ENCODE measurements at places on chromosomes 7 and 10.

- DNase-seq = no peak
Observed at GRCh38 chr10:103775776-103776175, 79.6 kb downstream of the SH3PXD2A start.

- DNase-seq = no peak
Observed at GRCh38 chr10:46310851-46311250, 24.1 kb downstream of the ANTXRL start.

DNA sequence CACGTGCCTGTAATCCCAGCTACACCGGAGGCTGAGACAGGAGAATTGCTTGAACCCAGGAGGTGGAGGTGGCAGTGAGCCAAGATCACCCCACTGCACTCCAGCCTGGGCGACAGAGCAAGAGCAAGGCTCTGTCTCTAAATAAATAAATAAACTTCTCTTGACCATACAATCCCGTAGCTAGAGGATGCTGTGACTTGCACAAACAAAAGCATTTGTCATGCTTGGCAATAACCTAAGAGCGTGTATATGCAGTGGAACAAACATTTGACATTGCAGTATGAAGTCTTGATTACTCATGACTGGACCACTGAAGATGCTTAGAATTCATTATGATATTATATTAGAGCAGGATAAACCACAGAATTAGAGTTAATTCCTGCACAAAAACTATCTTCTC is 1.4 kb upstream of the C7orf57 start:
- no peak for DNase-seq

DNA sequence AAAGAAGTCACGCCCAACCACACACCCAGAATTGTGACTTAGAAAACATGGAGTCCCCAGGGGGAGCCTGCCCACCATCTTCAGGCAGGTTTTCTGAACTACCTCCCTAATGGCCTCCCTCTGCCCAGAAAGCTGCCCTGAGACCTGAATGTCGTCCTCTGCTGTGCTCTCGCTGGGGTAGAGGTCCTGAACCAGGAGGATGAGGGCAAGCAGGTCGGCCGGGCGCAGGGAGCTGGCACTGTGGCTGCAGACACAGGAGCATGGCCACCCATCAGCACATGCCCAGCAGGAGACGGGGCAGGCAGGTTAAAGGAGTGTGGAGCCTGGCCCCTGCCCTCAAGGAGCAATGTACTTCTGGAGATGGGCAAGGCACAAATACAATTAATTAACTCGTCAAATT is 15.4 kb upstream of the PYROXD2 start:
- DNase-seq = no peak

DNA sequence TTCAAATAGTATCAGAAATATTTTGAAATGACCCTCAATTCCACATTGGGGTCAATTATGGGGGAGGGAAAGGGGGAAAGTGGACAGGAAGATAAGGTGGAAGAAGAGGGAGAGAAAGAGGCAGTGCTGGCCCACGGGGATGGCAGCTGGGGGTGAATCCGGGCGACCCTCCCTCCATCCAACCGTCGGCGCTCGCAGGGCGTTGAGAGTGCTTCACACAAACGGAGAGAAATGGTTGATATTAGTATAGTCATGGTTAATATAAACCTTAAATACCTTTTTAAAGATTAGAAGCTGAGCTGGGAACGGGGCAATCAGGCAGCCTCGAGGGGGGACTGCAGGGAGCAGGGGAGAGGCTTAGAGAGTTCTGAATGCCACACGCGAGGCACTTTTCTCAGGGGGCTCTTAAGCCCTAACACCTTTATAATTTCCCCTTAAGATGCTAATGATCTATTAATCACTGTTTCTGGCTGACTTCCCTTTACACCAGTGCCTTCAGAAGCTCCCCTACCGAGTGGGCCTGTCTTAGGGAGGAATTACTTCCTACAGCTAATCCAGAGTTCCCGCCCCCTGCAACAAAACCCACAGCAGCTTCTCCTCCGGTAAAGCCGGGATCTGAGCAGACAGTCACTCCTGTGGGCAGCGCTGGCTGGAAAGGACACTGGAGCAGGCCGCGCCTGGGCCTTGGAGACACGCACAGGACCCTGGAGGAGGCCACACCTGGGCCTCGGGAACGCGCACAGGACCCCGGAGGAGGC is 39.5 kb downstream of the PRKAG2 start:
- no peak for DNase-seq

DNA sequence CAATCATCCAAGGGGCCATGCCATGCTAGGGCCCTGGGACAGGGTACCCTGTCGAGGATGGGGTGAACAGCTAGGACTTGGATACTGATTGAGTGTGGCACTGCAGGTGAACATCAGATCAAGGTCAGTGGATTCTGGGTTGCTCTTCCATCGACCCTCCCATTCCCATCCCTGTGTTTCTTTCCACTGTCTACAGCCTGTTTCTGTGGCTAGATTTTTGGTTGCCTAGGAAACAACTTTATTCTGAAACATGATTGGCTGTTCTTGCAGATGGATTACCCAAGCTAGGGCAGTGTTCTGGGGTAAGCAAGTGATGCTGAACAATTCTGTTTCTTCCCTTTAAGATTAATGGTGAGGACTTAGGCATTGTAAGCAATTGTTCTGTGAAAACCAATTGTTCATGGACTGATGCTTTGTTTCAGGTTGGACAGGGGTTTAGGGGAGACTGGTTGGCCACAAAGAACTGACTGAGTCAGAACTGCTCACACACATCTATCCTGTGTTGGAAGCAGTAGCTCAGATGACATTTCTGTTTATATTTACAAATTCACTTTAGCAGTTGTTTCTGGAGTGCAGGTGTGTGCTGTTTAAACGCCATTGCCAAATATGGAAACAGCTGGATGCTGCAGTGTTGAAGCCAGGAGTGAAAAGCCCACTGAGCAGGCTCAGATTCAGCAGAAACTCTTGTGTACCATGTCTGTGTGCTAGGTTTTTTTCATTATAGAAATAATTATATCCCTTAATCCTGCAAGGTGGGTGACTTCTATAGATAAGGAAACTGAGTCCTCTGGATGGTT is 102.3 kb upstream of the BTBD16 start:
- no peak for DNase-seq

GRCh38 chr10:132397036-132397541 is at the start of gene PWWP2B:
PWWP2B (plus strand) TSS chr10:132397200; CDS start chr10:132397227, 27 bp downstream.
- DNase-seq = no peak

DNA sequence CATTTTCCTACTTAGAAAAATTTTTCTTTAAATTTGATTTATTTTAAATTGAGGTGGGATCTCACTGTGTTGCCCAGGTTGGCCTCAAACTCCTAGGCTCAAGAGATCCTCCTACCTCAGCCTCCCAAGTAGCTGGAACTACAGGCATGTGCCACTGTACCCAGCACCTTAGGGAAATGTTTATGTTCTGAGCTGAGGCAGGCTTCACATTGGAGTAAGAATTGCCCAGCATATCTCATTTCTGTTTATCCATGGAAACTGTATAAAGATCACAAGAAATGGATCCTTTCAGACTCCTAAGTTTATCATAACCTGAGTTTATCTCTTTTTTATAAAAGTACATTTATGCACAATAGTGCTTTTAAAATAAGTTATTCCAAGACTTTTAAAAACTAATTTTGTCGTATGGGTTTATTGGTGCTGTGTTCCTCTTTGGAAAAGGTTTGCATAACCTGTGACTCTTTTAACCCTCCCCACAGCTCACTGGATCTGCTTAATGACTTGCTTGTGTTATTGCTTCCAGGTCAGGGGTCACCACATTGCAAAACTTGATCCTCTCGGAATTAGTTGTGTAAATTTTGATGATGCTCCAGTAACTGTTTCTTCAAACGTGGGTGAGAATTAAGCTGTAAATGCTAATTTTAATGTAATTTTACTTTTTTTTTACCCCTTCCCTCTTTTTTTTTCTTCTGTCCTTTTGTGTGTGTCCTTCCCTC is 40.7 kb downstream of the OGDH start:
- DNase-seq = no peak
